Stimulated activated effector memory CD8-positive, alpha-beta T cell treated with anti-CD3 and anti-CD28 coated beads, Interleukin-12 subunit alpha, Interleukin-12 subunit beta, amount 100 ng/mL, for 72 hours (primary cell): ENCODE measurements at places on chromosomes 4 and X.

DNA sequence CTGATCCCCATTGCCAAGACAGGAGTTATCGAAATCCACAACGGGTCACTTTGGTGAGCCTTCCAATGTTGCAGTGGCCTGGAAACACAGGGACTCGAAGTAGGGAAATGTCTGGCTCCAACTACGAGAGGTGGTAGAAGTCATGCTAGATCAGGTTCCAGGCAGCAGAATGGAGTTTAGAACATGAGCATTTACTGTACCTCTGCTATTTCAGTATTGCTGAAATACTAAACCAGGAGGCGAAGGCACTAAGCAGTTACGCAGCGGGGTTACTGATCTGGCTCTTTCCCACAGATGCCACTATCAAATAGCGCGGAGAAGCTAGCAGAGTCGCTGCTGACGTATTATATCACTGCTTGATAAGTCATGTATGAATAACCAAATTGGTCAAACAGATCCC, 56.3 kb downstream of the PTCHD1 start:
- no peak for DNase-seq

GRCh38 chrX:63050225-63050624, 300.9 kb downstream of the SPIN4 start:
- DNase-seq, result no peak

- no peak for DNase-seq
These were observed 300.3 kb upstream of the IRS4 start for GRCh38 chrX:109036624-109037023.

GRCh38 chrX:131816551-131817136, 206.5 kb upstream of the STK26 start:
- DNase-seq, result no peak

DNA sequence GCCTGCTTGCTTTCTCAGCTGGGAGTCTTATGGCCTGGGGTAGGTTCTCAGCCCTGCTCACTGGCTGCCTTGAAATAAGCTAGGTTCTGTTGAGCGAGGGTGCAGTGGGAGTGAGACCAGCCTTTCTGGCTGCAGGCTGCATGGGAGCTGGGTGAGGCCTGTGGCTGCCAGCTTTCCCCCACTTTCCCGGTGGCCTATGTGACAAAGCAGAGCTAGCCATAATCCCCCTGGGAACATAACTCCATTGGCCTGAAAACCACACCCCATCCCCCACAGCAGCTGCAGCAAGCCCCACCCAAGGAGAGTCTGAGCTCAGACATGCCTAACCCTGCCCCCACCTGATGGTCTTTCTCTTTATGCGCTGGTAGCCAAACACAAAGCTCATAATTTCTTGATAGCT, 118.9 kb downstream of the KLHL4 start:
- DNase-seq, result no peak

DNA sequence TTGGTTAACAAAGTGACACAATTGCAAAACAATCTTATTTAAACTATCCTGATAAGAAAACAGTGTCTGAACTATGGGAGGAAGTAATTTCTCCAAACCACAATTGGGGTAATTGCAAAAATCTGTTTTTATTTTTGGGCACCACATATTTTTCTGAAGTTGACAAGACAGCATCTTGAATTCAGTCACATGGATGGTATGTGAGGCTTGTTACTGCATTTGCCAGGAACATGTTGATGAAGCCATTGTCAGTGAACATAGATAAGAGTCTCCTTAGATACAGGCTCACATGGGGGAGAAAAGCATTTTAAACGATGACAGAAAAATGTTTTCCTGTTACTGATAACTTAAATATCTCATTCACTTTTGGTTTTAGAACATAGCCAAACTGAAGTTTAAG, 5.5 kb upstream of the USP53 start:
- no peak for DNase-seq

DNA sequence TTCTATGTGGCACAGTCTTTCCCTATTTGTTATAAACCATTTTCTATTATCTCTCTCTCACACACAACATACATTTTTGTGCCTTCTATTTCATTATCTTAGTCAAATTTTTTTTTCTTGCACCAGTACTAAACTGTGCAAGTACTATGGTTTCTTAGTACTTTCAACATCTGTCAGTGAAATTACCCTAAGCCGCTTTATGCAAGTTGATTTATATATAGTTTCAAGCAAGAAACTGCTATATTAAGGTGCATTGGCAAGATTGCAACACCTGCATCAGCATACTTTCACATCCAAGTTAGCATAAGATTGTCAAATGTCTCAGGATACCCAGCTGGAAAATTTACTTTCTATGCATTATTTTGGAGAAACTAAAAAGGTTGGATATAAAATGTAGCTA, 180.2 kb upstream of the FSTL5 start:
- DNase-seq, result no peak
